HAP-1 (cell line): ENCODE measurements at places on chromosomes 7 and 10.

- DNase-seq, result no peak
These were observed 41.8 kb downstream of the NUP205 start for GRCh38 chr7:135599471-135599870.

DNA sequence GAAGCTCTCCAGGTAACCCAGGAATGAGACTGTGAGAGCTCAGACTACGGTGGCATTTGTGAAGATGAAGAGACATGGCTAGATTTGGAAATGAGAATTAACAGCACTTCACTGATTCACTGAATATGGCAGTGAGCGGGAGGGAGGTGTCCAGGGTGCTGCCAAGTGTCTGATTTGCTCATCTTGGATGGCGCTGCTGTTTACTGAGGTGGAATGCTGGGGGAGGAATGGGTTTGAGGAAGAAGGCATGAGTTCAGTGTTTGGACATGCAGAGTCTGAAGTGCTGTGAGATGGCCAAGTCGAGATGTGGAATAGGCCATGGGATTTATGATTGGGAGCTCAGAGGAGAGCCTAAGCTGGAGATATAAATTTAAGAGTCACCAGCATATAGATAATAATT, 437.1 kb upstream of the NPVF start:
- no peak for DNase-seq

GRCh38 chr10:96415891-96416554, 57.2 kb upstream of the OPALIN start:
- no peak for DNase-seq

DNA sequence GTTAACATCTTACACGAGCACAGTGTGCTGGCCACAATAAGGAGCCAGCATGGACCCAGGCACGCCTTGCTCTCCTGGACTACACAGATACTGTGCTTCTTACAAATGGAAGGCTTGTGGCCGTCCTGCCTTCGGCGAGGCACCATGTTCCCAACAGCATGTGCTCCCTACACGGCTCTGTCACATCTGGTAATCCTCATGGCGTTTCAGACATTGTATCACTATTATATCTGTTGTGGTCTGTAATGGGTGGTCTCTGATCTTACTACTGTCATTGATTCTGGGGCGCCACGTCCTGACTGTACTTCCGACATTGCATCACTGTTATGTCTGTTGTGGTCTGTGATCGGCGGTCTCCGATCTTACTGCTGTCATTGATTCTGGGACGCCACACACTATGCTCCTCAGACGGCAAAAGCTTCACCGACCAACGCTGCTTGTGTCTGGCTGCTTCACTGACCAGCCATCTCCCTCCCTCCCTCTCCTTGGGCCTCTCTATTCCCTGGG, 195.4 kb downstream of the MAD1L1 start:
- DNase-seq, result no peak

DNA sequence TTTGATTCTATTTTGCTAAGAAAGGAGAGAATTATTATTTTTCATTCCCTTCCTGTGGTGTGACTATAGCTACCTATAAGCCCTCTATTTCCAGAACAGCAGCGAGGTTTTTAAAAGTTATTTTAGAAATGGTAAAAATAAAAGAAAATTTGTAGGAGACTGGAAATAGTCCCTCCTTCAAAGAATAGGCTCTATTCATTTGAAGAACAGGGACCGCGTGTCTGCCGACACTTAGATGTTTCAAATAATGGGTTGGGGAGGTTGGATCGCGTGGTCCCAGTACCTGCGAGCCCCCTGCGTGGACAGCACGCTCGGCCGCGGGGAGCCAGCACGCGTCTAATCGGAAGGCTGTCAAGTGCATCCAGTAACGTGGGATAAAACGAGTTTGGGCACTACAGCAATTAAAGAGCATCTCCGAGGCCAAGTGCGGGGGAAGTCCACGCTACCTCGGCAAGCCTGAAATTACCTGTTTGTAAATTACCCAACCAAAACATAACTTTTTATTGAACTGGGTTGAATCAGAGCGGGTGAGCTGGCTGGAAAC, 1.0 kb downstream of the CACNA2D1 start:
- peak; percentile 27 for DNase-seq

GRCh38 chr10:21449288-21449966, 76.1 kb downstream of the SKIDA1 start:
- no peak for DNase-seq

GRCh38 chr7:131976411-131976810, 420.0 kb upstream of the PODXL start:
- no peak for DNase-seq

DNA sequence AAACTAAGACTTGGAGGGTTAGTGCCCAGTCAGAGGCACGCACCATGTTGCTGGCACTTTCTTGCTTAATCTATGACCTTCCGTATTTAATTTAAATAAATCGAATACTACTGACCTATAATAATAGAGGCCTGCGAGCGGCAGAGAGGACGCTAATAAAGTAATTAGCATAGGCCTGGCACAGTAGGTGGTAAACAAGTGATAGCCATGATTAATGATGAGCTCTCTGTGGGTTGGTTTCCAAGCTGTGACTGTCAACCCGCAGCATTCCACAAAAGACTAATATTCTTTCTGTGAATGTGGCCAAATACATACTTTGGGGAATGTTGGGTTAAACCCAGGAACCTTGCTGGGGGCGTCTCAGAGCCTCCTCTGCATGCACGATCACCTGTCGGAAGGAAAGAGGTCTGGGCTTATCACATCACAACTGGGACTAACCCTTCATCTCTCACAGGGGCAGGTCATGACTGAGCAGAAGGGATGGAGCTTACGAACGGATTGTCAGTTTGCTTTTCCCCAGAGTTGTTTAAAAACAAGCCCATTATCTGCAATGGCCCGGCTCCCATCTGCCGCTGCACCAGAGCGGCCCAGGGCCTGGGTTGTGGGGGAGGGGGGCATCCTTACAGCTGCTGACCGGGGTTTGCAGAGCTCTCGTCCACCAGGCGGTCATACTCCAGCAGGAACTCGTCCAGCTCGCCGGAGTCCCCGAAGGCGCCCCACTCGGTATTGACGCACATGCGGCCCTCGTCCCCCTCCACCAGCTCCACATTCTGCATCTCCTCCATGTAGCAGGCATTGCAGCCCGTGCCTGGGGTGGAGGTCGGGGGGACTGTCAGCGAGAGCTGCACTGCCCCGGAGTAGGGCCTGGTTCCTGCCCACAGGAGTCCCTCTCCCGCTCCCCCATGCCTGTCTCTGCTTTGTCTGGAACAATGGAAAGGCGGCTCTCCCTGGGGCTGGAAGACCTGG, 6.2 kb upstream of the MYL7 start:
- DNase-seq, result no peak

GRCh38 chr7:36448781-36449379, 59.2 kb downstream of the ANLN start:
- DNase-seq, result no peak

GRCh38 chr7:54917613-54918391, 101.0 kb upstream of the EGFR start:
- no peak for DNase-seq

GRCh38 chr7:94540428-94540827, 30.8 kb downstream of the CASD1 start:
- no peak for DNase-seq

- no peak for DNase-seq
These were observed 63.1 kb upstream of the ANKRD1 start for GRCh38 chr10:90983914-90984549.

DNA sequence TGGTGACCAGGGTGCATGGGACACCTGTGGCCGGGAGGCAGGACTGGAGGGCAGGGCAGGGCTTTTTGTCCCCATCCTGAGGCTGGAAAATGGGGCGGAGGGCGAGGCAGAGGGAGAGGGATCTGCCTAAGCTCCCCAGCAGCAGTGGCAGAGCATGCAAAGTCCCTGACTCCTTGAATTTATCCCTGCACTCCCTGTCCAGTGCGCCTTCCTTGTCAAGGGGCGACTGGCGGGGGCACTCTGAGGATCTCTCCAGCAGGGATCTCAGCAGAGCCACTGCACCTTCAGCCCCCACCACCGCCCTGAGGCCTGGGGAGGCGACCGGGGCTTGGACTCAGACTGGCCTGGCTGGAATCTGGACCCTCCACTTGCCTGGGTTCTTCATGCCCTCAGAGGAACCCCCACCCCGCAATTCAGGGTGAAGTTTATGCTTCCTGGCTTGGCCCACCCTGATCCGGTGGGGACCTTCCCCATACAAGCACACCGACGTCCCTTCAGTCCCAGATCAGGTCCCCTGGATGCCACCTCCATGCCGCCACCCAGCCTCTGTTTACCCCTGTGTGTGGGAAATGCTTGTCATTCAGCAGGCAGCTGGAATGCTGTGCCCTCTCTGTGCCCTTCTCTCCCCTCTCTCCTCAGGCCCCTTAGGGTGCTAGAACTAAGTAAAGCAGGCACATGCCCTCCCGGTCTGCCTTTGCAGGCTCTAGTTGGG, 46.3 kb downstream of the CDH23 start:
- DNase-seq, result no peak

GRCh38 chr10:97707134-97707861, 6.2 kb upstream of the MARVELD1 start:
- no peak for DNase-seq

DNA sequence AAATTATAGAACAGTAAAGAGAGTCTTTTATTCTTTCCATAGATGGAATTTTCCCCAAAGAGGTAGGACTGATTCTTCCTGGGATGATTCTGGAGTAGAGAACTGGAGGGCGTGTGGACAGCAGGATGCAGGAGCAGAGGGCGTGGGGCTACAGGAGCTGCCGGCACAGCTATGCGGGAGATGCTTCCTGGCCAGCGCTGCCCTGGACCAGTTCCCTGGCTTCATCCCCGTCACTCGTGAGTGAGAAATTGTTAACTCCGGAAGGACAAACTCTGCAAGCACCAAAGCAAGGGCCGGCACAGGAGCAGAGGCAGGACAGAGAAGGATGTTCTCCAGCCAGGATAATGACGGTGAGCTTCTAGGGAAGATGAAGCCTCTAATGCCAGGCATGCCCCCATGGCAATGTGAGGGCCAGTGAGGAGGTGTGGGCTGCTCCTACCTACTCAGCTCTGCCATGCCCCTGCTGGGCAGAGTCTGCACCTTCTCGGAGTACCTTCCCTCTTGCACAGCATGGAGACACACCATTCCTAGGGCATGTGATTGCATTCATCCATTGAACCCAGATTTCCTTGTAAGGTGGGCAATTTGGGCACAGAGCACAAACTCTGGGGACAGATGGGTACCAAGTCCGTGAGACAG, 760.9 kb upstream of the IGFBP3 start:
- DNase-seq, result no peak

- no peak for DNase-seq
These were observed 31.2 kb downstream of the XPNPEP1 start for GRCh38 chr10:109892117-109892516.

GRCh38 chr7:44193011-44193802, 4.0 kb upstream of the GCK start:
- DNase-seq, result no peak

GRCh38 chr7:121329191-121330052, 622 bp downstream of the WNT16 start:
- DNase-seq, result peak; percentile 36

GRCh38 chr10:70931168-70931815, 42.9 kb upstream of the PCBD1 start:
- DNase-seq, result no peak

DNA sequence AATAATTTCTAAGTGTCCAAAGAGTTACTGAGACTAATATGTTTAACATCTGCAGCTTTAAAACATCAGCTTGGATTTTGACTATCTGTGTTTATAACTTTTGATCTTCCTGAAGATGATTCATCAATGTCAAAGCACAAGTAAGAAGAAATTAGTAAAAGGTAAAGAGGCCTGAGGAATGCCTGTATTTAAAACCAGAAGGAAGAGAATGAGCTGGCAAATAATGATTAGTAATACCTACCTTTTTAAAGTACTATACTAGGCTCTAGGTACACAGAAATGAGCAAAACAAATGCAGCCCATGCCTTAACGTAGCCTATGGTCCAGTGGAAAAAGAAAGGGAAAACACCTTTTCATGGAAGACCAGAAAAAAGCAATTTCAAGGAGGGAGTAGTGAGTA, 158.0 kb downstream of the KCND2 start:
- DNase-seq, result no peak

GRCh38 chr10:67697724-67698131, 1.7 kb upstream of the CTNNA3 start:
- peak; percentile 60 for DNase-seq

GRCh38 chr10:50788951-50789945, 49.5 kb downstream of the ASAH2B start:
- no peak for DNase-seq

GRCh38 chr7:151633516-151633812, 113.8 kb upstream of the RHEB start:
- DNase-seq, result no peak

GRCh38 chr7:86479144-86479543, 164.6 kb upstream of the GRM3 start:
- DNase-seq, result no peak

DNA sequence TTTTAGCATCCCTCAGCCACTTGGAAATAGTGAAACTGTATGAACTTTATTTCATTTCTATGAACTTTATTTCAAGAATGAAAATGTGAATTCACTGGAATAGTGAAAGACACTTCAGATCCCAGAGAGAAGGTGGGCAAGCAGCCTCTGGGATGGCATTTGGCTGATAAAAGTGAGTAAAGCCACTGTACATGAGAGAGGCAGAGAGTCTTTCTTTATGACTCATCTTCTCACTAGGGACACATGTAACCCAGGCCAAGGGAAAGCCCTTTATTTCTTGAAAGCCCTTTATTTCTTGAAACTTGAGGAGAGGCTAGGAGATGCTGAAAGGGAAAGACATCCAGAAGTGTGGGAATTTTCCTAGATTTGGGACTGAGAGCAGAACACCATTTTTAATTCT, 148.9 kb upstream of the SMIM30 start:
- no peak for DNase-seq

DNA sequence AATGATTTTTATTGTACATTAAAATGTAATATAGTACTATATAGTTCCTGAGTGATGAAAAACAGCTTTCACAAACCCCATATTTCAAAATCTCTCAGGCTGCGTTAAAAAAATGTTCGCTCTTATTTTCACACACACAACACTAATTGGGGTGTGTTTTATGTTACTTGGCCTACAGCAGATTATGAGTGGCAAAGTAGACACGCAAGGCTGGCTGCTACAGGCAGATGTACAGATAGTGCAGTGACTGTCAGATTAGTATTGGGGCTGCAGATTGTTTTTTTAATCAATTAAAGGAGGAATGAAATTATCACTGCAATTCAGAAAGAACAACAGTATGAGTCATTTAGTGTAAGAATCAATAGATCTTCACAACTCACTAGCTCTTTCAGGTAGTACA, 65.2 kb upstream of the ICA1 start:
- no peak for DNase-seq

DNA sequence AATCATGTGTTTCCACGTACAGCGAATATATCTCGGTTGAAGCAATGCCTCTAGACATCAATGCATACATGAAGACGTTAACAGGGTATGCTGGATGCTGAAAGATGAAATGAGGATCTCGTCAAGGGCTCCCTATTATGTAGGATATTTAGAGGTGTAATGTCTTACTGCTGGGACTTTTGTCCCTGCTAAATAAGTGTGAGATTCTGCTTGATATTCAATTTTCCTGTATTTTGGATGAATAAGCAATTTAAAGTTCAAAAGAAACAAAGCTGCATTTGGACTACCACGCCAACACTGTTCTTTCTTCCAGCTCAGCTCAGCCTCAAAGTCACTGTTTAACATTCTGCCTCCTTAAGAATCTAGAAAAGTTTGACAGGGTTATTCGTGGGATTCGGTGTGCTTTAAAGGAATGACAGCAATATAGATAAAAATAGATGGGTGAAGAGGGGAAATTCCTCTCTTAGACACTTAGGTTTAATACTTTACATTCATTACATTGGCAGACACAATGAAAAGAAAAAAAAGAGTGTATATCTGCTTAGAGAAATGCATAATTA, 110.1 kb upstream of the RHEB start:
- no peak for DNase-seq
